ENCODE measurements at places on chromosomes 7 and 10.

DNA sequence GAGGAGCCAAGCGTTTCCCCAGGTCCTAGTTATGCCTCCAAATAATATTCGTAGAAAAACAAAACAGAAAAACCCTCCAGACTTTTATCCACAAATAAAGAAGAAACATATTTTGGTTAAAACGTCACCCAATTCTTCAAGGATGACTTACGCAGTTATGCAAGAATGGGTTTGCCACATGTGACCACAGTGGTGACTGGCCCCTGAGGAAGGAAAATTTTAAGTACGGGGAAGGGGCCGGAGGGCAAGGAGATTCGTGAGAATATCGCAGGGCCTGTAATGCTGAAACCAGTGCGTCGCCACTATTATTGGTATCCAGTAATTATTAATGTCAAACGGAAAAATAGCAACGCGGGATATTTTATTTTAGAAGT is 537 bp upstream of the MRPS24 start:
- no peak for DNase-seq

DNA sequence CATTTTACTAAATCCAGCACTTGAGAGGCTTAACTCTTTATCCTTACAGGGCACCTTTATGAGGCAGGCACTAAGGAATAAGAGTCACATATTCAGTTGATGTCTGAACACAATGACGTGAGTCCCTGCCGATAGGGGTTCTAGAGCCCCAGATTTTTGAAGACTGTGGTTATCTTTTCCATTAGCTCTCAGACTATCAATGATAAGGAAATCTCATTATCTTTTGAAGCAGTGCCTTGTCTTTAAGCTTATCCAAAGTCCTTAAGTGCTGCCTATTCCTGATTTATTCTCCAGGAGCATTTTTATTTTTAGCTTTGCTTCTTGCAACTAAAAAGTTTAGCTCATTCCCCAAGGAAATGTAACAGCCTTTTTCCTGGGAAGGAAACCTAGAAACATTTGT is 444.1 kb upstream of the LRRN3 start:
- DNase-seq: no peak

DNA sequence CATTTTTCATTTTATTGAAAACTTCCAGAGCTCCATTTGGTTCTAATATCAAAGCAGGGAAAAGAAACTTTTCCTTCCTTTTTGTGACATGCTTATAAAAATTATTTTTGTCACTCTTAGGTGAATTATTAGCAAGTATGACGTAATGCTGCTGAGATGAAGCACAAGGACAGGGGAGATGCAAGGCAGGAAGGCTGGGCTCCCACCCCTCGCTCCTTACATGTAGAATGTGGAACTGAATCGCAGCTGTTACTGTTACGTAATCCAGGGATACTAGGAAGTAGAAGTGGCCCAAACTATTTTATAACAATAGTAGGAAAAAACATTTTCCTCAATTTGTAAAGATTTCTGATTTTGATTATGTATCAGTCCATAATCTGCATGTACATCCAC is 17.1 kb upstream of the GTPBP4 start:
- DNase-seq: no peak

- no peak for DNase-seq
Measured at GRCh38 chr10:15542817-15543216, 171.7 kb upstream of the FAM171A1 start.

GRCh38 chr10:50552308-50552707 is 71.4 kb downstream of the SGMS1 start:
- DNase-seq: no peak

DNA sequence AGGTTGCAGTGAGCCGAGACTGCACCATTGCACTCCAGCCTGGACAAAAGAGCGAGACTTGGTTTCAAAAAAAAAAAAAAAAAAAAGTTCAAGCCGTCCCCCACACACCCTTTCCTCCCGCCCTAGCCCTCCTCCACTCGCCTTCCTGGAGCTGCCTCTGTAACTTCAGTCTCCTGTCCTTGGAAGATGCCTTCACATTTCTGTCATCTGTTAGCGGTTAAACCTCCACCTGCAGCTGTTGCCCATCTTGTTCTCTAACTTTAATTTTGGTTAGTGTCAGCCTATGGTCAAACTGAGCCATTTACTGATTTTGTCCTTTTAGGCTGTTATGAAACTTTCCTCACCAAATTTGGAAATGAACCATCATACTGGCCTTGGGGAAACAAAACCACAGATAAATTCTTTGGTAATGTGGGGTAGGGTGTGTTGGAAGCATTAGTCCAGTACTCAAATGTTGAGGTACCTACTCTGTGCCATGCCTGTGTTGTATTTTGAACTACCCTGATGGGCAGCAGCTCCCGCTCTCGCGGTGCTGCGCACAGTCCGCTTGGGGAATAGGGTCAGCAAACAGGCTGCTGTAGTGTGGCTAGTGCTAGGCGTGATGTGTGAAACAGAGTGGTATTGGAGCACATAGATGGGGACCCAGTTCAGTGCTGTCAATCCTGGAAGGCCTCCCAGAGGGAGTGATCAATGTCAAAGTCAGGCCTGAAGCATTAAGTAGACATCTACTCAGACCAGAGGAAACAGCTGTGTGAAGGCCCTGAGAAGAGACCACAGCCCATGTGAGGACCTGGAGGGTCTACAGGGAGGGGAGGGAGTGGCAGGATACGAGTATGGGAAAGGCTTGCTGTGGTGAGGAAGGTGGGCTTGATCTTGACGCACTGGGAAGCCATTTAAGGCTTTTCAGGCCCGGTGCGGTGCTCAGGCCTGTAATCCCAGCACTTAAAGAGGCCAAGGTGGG is 26.9 kb downstream of the SFXN4 start:
- DNase-seq: no peak

DNA sequence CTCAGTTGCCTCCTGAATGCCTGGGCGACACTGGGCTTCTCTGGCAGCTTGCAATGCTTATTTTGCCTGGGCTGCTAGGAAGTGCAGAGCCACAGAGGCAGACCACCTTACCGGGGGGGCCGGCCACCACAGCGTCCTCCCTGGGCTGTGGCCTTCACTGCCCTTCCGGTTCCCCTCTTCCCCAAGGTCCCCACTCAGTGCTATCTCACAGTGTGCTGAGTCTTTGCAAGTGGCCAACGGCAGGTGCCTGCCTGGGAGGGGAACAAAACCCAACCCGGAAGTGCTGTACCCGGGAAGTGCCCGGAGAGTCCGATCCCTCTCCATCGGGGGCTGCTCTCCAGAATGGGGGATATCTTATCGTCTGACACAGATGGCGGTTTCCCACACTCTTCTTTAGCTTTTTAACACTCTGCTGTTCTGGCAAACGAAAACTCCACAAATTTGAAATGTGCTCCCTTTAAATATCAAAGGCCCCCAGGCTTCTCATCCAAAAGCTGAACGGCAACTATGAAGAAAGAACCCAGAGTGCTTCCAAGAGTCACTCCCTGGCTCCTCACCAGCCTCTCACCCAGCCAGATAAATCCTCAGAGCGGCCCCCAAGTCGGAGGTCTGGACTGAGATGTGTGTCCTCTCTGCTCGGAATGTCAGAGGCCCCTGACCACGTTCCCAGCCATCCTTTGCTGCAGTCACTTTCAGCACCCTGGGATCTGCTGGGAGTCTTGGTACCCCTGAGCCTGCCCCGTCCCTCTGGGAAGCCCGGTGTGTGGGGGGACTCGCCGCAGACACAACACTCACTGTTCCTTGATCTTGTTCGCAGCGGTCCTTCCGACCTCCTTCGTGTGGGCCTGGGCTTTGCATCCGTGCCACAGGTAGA is 165.1 kb downstream of the SVIL start:
- no peak for DNase-seq

GRCh38 chr7:105429746-105430612 is 41.3 kb upstream of the SRPK2 start:
- DNase-seq: no peak

DNA sequence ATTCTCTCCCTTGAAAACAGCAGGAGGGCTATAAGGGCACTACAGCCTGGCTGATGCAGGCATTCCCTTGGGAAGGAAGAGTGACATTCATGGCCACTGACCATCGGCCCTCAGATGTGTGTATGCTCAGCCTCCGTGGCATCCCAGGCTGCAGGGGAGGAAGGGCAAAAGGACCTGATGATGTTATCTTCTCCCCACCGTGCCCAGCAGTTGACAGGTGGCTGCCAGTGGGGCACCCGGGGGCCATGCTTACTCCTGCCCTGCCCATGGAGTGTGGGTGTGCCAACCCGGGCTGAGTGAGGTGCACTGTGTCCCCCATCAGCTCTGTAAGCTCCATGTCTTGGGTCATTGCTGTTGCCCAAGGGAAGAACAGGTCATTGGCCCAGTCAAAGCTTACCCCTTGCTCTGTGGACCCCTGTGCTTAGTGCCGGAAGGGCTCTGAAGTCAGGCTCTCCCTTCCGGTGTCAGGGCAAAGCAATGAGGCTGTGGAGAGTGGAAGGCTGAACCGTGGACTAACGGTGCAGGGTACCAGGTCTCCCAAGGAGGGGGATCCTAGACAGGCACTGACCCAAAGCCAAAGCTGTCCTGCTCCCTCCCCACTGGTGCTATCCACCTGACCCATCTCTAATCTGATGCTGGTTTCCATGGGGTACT is 92.2 kb downstream of the CCDC3 start:
- DNase-seq: no peak

DNA sequence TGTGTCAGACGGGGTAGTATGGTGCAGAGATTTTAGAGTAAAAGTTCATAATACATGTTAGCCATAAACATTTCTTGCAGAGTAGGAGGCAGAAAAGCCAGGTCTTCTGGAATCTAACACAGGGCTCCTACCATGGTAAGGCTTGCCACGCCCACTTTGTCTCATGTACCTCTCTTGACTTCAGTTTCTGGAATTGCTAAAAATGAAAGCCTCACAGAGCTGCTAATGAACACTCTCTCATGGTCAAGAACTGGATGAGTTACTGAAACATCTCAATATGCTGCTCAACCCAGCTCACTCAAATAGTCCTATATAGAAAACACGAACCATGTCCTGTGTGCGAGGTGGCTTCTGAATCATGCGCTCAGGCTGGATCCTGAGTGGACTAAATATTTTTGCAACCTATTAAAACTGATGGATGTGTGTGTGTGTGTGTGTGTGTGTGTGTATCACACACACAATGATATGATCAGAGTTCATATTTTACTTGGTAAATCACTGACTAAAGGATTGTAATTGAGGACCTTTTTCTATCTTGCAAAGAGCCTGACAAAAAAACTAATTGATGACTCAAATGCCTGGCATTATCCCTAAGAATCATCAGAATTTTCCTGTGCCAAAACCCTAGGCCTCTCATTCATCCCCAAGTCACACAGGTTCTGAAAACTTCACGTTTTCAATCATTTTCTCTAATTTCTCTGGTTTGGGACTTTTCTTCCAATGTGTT is 1306.6 kb downstream of the XPNPEP1 start:
- no peak for DNase-seq

GRCh38 chr7:23012186-23012585 is 1.7 kb downstream of the HYCC1 start:
- DNase-seq: no peak

GRCh38 chr10:114311023-114311422 is 72.0 kb downstream of the VWA2 start:
- DNase-seq: no peak
